Activated CD4-positive, CD25-positive, alpha-beta regulatory T cell treated with anti-CD3 and anti-CD28 coated beads, Interleukin-2, amount 50 U/mL, for 16 hours (primary cell): ENCODE measurements at places on chromosomes 16 and 17.

DNA sequence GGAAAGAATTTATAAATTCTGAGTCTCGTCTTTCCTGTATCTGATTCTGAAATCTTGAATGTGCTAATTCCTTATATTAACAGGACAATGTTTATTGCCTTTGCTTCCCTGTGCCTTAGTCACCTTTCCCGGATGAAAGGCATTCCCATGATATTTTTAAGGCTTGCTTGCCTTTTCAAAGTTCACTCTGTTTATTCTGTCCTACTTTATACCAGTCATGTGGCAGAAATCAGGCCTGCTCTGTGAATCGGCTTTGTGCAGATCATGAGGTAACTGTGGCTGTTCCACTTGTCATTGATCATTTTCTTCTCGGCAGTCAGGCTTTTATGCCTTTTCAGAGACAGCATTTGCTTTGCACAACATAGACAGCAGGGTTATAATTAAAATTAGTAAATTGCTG is 28.8 kb upstream of the ABCC11 start:
- DNase-seq = no peak

GRCh38 chr17:78715876-78716275 is 66.2 kb downstream of the CYTH1 start:
- no peak for DNase-seq

- DNase-seq = no peak
Measured at GRCh38 chr16:73093146-73094144, 45.5 kb upstream of the ZFHX3 start.

DNA sequence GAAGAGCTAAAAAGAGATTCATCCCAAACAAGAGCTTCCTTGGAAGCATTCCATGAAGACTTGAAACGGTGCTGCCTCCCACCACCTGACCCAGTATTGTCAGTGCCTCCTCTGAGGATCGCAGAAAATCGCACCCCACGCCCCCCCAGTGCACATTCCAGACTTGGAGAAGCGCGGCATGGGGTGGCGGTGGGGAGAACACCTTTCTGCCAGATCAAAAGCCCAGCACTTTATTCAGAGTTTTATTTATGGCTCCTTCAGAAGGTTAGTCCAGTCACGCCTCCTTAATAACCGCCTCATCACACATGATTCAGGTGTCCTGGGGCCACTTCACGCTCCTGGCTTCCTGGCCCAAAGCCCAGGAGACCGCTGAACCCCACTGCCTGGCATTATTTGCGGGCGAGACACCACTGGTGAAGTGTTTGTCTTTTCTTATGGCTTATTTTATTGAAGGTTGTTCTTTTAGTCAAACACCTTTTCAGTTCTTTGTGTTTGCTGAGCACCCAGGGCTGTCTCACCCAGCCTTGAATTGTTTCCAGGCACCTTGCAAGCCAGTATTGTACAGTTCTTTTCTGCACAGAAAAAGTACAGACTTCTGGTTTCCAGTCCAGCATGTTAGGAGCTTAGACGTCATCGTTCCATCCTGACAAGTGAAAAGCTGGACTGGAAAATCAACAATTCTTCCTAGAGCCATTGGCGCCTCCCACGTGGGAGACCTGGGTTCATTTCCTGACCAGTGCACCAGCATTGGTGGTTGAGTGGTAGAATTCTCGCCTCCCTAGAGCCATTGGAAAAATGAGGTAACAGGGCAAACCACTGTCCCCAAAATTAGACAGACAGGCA is 79.6 kb upstream of the CACNG5 start:
- DNase-seq = no peak

GRCh38 chr17:60971515-60972369 is 294.1 kb downstream of the BCAS3 start:
- no peak for DNase-seq

DNA sequence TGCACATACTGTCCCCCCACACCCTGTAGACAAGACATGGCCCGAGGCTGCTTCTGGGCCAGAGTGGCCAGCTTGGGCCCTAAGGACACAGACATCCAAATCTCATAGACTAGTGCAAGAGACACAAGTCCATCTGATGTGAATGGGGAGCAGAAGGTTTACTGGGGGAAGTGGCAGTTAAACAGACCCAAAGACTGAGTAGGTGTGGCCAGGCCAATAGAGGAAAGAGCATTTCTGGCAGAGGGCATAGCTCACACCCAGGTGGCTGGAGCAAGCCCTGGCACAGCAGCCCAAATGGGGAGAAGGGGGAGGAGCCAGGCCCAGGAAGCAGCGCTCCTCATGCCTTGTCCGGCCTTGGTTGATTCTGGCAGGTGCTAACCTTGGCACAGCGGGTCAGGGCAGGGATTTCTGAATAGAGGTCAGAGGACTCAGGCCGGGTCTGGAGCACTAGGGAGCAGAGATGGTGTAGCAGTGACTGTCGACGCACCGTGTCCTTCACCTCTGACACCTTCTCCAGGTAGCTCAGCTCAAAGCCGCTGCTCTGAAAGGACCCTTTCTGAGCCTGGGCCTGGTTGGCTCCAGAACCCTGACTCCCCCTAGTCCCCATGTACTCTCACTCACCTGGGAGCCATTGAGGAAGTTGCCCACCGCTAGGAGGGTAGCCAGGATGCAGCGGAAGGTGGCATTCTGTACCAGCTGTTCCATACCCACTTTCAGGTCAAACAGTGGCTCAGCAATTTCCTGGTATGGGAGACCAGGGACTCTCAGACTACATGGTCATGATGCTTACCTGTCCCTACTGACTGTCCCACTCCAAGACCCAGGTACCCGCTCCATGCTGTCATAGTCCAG is 4.1 kb downstream of the TMEM208 start:
- no peak for DNase-seq

DNA sequence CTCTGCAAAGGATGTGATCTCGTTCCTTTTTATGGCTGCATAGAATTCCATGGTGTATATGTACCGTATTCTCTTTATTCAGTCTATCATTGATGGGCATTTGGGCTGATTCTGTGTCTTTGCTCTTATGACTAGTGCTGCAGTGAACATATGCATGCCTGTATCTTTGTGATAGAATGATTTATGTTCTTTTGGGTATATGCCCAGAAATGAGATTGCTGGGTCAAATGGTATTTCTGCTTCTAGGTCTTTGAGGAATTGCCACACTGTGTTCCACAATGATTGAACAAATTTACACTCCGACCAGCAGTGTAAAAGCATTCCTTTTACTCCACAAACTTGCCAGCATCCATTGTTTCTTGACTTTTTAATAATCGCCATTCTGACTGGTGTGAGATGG is 60.2 kb upstream of the ADORA2B start:
- DNase-seq = no peak

GRCh38 chr16:80974649-80975376 is 31.9 kb downstream of the CMC2 start:
- no peak for DNase-seq

- no peak for DNase-seq
Measured at GRCh38 chr16:56399047-56399446, 26.3 kb downstream of the AMFR start.

GRCh38 chr17:76833034-76833644 is 35.1 kb upstream of the MGAT5B start:
- no peak for DNase-seq

DNA sequence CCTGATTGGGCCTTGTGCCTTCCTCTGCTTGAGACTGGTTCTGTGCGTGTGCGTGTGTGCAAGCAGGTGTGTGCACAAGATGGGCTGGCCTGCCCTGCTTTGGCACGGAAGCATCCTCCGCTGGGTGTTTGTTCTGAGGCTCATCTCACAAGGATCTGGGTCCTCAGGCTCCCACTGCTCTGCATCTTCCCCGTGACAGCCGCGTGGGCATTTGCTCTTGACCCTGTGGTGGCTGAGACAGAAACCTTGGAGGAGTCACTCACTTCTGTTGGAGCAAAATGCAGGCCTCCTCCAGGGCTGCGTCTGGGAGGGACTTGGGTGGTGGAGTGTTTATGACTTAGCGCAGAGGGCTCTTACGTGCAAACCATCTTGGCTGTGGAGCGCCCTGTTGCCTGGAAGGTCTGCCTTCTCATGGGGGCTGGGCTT is 119.2 kb downstream of the RPTOR start:
- DNase-seq = no peak
